ENCODE measurements at places on chromosomes 13 and 19.
A peak's percentile ranks its signal among the peaks of the same experiment; 100 is the strongest.

DNA sequence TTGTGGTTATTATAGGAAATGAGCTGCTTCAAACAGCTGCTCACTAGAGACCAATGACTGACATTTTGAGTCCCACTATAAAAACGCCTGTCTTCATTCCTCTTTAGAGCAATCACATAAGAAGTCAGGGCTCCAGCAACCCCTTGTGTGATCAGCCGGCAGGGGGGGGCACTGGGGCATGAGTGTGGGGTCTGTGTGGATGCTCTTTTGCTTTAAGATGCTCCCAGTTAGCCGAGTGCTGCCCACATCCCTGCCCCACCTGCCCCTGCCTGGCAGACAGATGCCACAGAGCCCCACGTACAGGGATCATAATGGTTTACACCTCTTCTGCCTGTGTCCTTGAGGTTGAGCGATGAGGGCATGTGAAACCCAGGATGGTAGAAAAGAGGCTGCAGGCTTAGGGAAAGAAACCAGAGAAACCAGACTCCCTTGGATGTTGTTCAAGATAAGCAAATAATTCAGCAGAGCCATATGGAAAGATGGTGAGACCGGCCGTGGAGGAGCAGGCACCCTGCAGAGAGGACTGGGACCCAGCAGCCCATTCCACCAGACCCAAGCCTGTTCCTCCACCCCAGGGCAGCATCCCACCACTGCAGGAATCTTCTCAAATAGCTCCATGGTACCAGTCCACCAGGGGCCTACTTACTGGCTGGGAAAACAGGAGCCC lies 55.4 kb downstream of the CHST8 start:
- DNase-seq: no peak

DNA sequence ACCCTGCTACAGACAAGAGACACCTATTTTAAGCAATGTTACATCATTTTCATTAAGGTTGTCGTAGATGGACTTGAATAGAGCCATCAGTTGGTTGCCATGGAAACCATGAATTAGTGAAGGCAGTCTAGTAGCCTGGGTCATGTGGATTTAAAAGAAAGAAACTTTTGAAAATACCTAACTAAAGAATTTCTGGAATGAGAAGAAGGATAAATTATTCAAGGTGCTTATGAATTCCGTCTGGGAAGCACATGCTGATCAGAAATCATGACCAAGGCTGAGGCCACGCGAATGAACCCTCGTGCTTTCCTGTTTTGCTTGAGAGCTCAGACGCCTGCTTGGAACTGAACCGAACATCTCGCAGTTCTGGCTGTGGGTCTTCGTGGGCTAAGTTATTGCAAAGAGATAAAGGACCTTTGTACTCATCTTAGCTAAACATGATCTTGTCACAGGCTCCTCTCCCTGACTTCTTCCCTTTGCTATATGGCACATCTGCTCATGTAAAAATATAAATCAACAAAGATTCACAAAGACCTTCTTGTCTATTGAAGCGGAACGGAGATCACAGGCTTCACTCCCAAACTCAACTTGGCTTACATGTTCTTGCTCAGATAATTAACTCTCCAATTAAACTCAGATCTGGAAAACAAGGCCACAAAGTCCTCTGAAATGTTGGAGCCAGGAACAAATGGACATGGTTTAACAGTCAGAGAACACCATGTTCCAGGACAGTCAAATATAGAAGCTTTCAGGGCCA lies 140.2 kb downstream of the NUFIP1 start:
- DNase-seq: no peak

DNA sequence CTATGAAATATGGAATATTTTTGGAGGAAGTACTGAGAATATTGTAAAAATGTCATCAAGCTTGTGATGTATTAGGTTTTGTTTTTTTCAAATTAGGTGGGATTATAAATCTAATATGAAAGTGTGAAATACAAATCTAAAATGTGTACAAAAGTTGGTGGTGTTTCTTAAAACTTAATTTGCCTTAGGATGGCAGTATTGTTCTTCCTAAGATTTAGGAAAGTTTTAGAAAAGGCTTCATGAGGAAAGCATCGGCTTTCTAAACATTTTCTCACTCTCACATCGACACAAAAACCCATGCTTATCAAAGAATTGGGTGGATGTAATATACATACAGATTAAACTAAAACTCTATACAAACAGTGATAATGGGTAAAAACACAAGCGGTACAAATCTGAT lies 972.0 kb upstream of the PCDH20 start:
- DNase-seq: no peak

- no peak for DNase-seq
These were observed 1.9 kb upstream of the RABAC1 start for GRCh38 chr19:41960973-41961372.

GRCh38 chr19:7869453-7869909 lies 4.7 kb downstream of the PRR36 start:
- peak; percentile 45 for DNase-seq

DNA sequence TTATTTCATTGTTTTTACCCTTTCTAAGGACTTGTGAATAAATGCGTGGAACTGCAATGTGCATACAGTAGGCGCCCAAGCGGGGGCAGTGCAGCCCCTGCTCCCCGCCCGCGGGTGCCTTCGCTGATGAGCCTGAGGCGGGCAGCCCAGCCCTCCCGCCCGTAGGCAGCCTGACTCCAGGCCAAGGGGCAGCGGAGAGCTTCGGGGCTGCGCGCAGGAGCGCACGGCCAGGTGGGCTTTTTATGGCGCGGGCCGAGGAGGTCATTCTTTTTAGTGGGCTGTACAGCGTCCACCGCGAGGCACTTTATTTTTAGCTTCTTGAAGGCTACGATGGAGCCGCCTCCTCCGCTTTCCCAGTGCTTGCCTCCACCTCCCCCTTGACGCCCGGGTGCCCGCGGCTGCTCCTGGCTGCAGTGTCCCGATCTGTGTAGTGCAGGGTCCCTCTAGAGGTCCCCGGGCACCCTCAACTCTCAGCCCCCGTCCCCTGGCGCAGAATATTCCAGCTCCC lies 60.5 kb downstream of the CCNE1 start:
- no peak for DNase-seq

DNA sequence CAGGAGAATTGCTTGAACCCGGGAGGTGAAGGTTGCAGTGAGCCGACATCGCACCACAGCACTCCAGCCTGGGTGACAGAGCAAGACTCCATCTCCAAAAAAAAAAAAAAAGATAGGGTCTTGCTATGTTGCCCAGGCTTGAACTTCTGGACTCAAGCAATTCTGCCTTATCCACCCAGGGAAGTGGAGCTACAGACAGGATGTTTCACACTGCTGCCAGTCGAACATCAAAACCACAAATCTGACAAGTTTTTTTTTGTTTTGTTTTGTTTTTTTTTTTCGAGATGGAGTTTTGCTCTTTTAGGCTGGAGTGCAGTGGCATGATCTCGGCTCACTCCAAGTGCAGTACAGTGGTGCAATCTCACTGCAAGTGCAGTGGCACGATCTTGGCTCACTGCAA lies 10.8 kb downstream of the XPO4 start:
- no peak for DNase-seq

DNA sequence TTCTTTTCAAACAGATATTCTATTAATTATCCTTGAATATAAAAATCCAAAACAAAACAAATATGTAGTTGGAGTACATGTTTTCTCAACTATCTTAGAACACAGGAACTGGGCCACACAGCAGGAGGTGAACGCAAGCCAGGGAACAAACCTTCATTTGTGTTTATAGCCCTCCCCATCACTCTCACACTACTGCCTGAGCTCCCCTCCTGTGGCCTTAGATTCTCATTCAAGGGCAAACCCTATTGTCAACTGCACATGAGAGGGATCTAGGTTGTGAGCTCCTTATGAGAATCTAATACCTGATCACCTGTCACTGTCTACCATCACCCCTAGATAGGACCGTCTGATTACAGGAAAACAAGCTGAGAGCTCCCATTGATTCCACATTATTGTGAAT lies 427.1 kb upstream of the PRR20A start:
- DNase-seq: no peak

GRCh38 chr13:95155504-95155903 lies 145.7 kb downstream of the ABCC4 start:
- DNase-seq: peak; percentile 48

DNA sequence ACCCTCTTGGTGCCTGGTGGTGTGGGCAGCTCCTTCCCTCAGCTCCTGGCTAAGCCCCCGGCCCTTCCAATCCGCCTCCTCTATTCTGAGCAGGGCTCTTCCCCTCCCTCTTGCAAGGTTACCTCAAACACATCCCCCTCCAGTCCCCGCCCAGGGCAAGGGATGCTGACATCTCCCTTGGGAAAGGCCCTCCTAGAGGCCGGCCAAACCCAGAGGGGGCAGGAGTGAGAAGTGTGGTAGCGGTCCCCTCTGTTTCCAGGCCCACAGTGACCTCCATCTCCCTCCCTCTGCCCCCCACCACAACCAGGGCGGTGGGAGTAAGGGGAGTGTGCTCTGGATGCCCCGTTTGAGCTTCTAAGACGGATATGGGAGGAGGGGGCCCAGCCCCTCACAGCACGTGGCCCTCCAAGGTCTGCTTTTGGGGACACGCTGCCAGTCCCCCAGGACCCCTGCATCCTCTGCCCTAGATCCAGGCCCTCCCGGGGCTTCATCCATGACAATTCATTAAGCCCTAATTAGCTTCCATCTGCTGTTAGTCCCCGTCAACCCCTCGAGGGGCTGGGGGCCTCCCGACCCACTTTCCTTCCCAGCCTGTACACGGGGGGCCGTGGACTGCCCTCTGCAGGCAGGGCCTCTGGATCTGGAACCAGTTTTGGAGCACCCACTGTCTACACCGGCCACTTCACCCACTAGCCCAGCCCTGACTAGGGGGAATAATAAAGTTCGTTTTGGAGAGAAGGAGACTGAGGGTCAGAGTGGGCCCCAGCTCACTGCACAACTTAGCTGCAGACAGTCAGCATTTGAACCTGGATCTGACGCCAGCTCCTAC lies 2.3 kb downstream of the LINGO3 start:
- no peak for DNase-seq

DNA sequence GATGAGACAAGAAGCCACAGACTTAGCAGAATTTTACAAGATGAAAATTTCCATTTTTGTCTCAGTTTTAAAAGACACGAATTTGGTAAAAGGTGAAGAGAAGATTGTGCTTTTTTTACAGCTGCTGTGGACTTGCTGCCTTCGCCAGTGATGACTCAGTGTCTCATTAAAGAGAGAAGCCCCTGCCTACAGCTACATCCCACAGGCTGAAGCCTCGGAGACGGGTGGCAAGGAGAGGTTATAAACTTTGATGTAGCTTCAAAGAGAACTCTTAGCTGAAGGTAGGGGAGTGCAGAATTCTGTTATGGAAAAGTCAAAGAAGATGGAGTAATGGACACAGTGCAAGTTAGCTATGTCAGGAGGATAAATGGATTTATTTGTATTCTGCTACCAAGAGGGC lies 683.4 kb upstream of the ARGLU1 start:
- DNase-seq: no peak

GRCh38 chr19:5603626-5604025 lies 18.9 kb downstream of the SAFB2 start:
- DNase-seq: no peak

DNA sequence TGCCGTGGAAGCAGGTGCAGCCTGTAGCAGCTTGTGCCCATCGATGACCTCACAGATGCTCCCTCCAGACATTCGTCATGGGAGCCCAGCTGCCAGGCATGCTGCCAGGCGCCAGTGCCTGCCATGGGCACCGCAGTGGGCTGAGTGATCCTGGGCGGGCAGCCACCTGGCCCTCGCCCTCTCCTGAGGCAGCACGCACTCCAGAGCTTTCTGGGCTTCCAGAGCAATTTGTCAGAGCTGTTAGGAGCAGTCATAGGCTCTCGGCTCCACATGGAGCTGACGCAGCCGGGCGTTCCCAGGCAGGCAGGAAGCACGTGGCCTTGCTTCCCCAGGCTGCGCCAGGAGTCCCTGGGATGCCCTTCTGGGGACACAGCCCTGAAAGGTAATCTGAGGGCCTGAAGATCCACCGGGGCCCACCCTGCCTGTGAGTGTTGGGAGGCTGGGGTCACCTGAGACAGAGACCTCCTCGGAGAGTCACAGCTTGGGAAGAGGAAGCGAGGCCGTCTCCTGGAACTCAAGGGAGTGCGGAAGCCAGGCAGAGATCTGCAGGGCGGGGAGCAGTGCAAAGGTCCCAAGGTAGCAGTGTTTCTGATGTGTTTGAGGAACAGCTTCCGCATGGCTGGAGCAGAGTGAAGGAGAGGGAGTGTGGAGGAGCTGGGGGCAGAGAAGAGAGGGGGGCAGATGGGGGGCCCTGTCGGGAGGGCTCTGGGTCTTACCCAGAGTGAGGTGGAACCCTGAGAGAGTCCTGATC lies 50.6 kb downstream of the DPF1 start:
- peak; percentile 39 for DNase-seq

- DNase-seq: no peak
These were observed 202.4 kb downstream of the ITGBL1 start for GRCh38 chr13:101654883-101655282.

DNA sequence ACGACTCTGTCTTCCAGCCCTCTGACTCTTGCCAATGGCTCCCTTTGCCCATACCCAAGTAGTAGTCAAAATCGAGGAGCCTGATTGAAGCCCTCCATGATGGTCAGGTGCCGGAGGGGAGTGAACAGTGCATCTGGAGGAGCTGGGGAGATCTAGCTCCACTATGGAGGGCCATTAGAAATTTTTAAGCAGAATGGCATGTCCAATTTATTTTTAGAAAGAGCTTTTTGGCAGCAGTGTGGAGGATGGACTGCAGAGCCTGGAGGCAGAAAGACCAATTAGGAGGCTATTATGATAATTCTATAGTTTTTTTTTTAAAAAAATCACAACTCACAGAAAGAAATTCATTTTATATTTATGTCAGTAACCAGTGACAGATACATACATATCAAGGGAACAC lies 92.7 kb upstream of the SLC7A1 start:
- DNase-seq: no peak

- DNase-seq: no peak
These were observed 138.5 kb downstream of the ZAR1L start for GRCh38 chr13:32176696-32177095.

DNA sequence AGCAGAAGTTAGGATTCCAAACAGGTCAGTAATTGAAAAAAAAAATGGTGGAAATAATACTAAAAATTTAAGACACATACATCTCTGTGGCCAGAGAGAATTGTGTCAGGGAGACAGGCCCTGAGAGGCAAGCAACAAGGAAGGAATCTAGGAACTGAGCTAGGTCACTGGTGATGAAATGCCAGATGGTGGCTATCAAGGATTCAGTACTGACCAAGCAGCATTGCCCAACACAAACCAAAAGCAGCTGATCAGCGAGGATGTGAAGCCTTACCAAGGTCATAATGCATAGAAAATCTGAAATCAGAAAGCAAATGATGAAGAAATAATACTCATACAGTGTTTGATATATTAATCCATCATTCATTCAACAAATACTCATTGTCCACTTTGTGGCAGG lies 905.0 kb downstream of the GPC5 start:
- no peak for DNase-seq

DNA sequence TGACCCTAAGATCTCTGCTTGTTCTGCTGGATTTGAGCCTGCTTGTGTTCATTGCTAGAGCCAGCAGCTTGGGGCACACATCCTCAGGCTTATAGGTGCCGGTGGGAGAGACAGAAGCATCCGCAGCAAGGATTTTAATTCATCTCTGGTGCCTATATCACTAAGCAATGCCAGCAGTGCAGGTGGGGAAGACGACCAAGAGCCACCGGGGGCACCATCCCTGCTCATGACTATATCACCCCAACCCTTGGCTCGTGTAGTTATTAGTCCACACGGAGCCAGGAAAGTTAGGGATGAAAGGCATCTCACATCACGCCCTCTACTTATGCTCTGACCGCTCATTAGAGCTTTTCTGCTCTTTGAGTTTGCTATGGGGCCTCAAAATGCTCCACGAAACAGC lies 298.2 kb downstream of the DCLK1 start:
- DNase-seq: no peak

GRCh38 chr13:31528176-31528575 lies 211.2 kb upstream of the RXFP2 start:
- DNase-seq: no peak

All from NCI-H774 (cell line).